Islet precursor cell (in vitro differentiated cells): ENCODE measurements at places on chromosomes 13 and 19.

GRCh38 chr19:12705169-12705568 lies 8.7 kb upstream of the FBXW9 start:
- no peak for DNase-seq

GRCh38 chr13:33636243-33636642 lies 181.7 kb upstream of the RFC3 start:
- DNase-seq, result no peak

- no peak for DNase-seq
Measured at GRCh38 chr19:50628146-50628545, 11.5 kb downstream of the SYT3 start.

- peak; percentile 78 for DNase-seq
Measured at GRCh38 chr13:29362849-29363604, 232.5 kb downstream of the SLC7A1 start.

DNA sequence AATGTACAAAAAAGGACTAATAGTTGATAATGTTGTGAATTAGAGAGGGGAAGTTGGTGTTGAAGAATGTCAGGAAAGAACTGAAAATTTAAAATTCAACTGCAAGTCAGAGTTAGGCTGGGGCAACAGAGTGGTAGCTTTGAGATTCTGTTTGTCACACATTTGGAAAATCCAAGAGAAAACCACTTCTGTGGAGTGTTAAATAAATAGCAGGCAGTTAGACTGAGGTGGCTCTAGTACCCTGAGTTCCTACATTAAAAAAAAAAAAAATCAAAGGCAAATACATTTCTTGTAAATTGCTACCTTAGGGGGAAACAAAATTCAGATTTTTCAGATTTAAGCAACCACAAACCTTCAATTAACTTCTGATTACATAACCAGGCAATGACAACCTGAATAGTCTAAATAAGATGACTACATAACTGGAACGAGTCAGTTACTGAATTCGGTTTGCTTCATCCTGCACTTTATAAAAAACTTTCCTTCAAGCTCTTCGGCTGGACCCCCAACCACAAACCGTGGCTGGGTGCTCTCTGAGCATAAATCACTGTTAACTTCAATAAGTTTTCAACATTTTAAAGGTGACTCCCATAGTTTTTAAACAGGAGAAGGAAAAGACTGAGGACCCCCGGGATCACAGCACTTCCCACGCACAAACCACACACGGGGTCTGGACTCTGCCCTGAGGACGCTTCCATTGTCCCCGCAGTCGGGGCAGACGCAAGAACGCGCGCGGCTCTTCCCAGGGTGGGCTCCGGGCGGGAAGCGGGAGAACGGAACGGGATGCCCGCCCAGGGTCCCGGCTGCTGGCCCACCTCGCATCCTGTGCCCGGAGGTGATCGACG lies 725 bp downstream of the ZNF682 start:
- no peak for DNase-seq

- DNase-seq, result no peak
Measured at GRCh38 chr19:52659013-52659412, 20.9 kb upstream of the ZNF83 start.

DNA sequence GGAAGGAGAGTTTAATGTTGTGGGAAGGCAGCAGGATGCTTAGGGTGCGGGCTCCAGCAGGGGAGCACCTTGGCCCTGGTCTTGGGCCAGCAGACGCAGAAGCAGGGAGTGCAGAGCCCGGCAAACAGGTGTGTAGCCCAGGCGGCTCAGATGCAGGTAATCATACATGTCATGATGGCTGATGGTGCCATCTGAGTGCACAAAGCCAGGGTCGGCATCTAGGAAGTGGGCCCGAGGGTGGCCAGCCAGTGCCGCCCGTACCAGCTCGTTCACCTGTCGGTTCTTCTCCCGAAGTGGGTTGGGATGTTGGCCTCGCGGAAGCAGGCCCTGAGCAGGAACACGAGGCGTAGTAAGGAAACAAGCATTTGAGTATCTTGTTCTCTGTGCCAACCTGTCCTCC lies 4.9 kb upstream of the PRR19 start:
- DNase-seq, result peak; percentile 43

- DNase-seq, result no peak
Measured at GRCh38 chr19:13830114-13830740, 35.0 kb downstream of the ZSWIM4 start.

GRCh38 chr13:46210362-46211083 lies 1.2 kb upstream of the LRRC63 start:
- no peak for DNase-seq

DNA sequence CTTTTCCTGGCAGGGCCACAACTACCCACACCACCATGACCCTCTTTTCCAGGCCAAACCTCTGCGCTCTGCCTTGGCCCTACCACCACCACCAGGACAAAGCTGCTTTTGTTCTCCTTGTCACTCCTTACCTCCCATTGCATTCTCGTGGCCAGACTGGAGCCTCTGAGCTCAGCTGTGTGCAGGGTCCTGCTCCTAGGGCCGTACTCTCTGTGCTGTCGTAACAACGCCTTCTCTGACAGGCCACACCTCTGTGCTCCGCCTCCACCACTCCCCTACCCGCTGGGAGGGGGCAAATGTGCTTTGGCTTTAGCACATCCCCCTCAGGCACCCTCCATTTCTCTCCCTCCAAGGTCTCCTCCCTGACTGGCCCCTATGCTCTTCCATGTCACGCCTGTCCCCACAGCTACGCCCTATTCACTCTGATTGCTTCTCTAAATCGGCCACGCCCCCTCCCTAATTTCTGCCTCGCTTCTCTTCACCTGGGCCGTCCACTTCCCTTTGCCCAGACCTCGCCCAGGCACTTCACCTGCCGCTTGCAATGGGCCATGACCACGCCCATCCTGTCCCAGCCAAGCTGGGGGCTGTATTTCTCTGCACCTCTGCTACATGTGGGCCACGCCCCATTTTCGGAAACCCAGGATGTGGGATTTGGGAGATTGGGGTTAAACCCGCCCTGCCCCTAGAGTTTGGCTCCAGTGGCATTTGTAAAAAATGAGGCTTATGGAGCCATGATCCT lies 472.3 kb downstream of the KLF12 start:
- DNase-seq, result peak; percentile 58

DNA sequence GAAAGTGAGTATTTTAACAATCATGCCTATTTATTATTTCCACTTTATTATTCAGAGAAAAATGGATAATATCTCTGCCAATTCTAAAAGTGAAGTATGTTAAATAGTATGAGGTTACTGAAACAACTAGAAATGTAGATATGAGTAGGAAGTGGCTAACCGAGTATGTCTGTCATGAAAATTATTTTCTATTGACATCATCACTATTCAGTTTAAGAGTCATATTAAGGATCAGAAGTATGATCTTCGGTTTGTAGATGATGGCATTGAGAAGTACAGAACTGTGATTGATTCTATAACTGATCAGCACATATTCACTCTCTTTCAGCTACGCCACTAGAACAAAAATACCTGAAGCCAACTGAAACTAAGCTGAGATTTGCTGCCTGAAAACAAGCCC lies 146.4 kb upstream of the SLITRK5 start:
- DNase-seq, result no peak

- DNase-seq, result no peak
Measured at GRCh38 chr13:44951184-44951583, 38.1 kb downstream of the NUFIP1 start.

GRCh38 chr13:33262997-33263396 lies 22.6 kb downstream of the STARD13 start:
- no peak for DNase-seq

DNA sequence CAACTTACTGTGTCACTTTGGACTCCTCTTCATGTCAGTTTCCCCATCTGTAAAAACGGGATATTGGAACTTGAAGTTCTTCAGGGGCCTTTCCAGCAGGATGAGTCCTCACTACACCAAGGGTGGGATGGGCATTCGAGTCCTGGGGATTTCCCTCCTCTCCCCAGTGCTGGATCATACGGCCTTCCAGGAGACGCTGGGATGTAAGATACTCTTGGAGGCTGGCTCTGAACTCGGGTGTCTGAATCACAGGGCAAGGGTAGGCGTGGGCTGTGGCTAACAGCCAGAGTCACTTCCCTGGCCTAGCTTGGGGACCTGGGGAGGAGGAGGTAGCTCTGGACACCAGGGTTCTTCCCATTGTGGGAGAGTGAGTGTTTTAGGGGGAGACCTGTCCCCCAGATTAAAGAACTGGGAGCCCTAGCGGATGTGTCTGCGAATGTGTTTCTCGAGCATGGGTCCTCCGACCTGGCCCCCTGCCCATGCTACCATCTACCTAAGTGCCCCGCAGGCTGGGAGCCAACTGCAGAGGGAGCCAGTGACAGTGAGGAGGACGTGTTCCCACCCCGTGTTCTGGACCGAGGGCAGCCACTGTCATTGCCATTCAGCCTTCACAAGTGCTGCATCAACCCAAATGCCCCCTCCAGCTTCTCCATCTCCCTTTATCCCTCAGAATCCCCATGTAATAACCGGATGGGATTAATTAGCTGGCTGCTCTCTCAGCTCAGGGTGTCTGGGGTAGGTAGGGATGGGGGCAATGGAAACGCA lies 2.4 kb upstream of the CYTH2 start:
- DNase-seq, result no peak

DNA sequence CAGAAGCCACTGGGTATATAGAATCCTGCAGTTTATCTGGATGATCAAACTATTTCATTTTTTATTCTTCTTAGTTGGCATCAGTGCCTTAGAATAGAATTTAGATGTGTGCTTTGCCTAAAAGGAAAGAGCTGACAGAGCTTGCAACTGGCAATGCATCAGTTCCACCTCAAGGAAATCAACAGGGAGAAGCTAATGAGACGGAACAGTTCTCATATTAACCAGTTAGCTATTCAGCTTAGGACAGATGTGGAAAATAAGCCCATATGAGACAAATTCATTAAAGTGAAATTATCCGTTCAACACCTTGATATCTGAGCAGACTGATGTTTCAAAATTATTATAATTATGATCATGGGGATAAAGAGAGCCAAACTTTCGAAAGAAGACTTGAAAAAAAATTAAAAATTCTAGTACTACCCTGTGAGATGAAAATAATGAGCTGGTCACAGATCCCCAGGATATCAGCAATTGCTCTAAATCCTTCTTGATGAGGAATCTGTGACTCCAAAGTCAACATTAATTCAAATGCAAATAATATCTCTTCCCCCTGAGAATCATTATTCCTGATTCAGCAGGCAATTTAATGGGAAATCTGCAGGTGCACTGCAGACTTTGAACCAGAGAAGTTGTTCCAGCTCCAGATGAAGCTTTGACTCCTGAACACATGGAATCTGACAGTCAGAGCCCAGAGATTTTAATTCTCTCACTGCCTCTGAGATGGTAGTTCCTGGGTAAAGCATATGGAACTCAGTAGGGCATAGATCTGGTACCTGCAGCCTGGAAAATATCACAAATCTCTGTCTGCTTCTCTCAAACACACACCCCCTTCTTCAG lies 486.8 kb downstream of the FOXO1 start:
- no peak for DNase-seq

GRCh38 chr13:57326532-57326931 lies 159.5 kb downstream of the PRR20E start:
- no peak for DNase-seq

DNA sequence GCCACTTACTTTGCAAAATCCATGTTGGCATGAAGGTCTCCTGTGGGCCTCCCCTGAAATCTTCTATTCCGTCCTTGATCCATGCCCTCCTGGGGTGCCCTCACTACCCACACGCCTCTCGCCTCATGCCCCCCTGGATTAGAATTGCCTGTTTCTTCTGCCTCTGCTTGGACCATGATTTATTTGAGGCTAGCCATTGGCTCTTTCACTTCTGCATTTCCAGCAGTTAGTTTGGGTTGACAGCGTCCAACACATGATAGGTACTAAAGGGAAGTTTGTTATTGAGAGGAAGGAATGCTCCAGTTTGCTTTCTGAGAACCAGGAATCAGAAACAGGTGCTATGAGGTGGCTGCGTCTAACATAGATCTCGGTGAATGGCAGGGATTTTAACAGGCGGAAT lies 30.5 kb upstream of the TPTE2 start:
- DNase-seq, result no peak

GRCh38 chr13:27170516-27171243 lies 931 bp downstream of the USP12 start:
- peak; percentile 76 for DNase-seq

GRCh38 chr19:51129716-51130115 lies 5.0 kb downstream of the SIGLEC9 start:
- DNase-seq, result no peak

- DNase-seq, result no peak
Measured at GRCh38 chr19:8638078-8638619, 7.7 kb downstream of the NFILZ start.

GRCh38 chr13:45587897-45588296 lies 27.6 kb downstream of the ERICH6B start:
- DNase-seq, result no peak

- DNase-seq, result no peak
Measured at GRCh38 chr19:54010474-54010873, 19.0 kb downstream of the CACNG6 start.

DNA sequence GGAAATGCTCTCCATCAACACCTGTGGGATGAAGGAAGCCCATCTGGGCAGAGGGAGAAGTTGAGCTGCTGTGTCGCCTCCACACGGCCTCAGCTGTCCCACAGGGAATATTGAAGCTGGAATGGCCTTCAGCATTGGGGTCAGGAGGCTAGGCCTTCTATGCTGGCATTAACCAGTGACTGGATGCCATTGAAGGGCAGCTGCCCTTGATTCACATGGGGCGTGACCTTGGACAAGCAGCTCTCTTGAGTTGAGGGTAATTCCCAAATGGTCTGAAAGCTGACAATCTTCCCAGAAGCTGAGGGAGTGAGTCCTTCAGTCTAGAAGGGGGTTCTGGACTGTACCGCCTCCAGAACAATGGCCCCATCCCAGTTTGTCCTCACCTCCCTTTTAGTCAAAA lies 6.7 kb downstream of the BCL3 start:
- no peak for DNase-seq

GRCh38 chr19:43905897-43906296 lies 29.2 kb downstream of the ZNF45 start:
- no peak for DNase-seq

DNA sequence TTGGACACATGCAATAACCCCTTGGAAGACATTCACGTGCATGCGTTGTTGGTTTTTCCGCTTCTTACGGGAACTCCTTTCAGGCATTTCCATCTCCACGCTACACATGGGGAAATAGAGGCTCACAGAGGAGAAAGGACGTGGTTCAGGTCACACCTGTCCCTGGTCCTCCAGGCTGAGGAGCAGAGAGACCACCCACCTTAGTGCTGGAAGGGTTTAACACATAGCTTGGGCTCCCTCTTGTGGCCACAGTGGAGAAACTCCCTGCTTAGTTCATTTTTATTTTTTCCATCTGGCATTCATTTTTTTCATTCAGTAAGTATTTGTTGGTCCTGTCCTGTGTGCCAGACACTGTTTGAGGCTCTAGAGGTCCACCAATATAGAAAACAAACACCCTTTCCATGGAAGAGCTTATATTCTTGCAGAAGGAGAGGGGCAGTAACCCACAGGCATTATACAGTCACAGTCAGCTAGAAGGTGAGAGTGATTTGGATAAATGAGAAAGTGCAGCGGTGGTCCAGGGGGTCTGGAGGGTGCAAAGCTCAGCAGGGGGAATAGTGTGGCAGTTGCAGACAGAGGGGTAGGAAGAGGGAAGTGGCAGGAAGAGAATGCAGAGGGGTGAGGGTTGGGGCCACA lies 24.2 kb upstream of the TTYH1 start:
- DNase-seq, result peak; percentile 78

- no peak for DNase-seq
Measured at GRCh38 chr19:5072115-5072514, 103.2 kb downstream of the KDM4B start.

GRCh38 chr13:57629821-57630235 lies 1.7 kb upstream of the PCDH17 start:
- DNase-seq, result peak; percentile 99

GRCh38 chr13:33193428-33193974 lies 92.1 kb downstream of the STARD13 start:
- no peak for DNase-seq

- no peak for DNase-seq
Measured at GRCh38 chr13:36666477-36667229, 7.2 kb upstream of the SERTM1 start.
